ENCODE measurements at places on chromosomes 11 and 22. TPM values are rescaled to one million over a fixed set of nuclear protein-coding genes. Genes with fewer than 3 reads are reported as not detected.

- DNase-seq = no peak
Measured at GRCh38 chr11:15819679-15820286, 536.6 kb downstream of the SOX6 start.

Gene ARL2
- total RNA-seq = 95.1 TPM

Gene MAJIN
- not detected for total RNA-seq

GRCh38 chr22:50018608-50019285 lies 6.2 kb upstream of the IL17REL start:
- DNase-seq = no peak

- no peak for DNase-seq
Measured at GRCh38 chr22:16783930-16784354, 41.3 kb downstream of the XKR3 start.

DNA sequence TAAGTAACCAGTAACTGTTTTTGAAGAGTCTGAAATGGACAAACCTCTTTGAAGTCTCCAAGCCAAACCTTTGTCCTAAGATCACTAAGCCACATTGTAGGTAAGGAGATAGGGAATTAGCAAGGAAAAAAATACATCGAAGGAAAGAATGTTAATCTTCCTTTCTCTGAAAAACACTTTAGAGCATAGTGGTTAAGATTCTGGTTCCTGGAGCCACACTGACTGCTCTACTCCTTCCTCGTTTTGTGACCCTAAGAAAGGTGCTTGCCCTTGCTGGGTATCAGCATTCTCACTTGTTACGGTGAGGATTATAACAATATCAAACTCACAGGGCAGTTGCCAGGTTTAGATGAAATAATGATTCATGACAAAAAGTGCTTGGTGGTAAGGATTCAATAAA lies 104.0 kb downstream of the SIK3 start:
- DNase-seq = no peak

- no peak for DNase-seq
Measured at GRCh38 chr11:47863189-47863897, 15.2 kb upstream of the NUP160 start.

GRCh38 chr11:21323617-21324016 lies 654.2 kb downstream of the NELL1 start:
- no peak for DNase-seq

Gene PHETA2
- total RNA-seq = 14.6 TPM

GRCh38 chr11:47766509-47767227 lies 473 bp downstream of the FNBP4 start:
- DNase-seq = peak; percentile 31

DNA sequence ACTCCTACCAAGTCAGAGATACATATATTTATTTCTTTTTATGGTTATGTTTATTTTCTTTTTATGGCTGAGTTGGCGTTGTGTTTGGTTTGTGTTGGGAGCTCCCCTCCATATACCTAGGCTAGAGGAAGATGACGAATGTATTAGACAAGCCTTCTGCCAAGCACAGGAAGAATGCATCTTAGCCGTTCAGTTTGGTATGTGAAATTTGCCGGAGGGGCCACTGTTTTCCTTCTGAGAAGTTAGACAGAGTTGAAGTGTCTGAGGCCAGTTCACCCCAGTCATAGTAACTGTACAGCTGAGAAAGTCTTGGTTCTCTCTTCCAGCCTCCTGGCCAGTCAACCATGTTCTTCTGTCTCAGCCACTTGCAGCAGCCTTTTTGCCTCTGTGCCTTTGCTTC lies 29.8 kb downstream of the TEAD1 start:
- DNase-seq = no peak

GRCh38 chr22:29341849-29342127 lies 26.3 kb upstream of the RASL10A start:
- DNase-seq = no peak

GRCh38 chr11:837189-837989 lies 4.6 kb downstream of the CD151 start:
- no peak for DNase-seq

GRCh38 chr11:2804701-2805387 lies 80.7 kb downstream of the CDKN1C start:
- DNase-seq = peak; percentile 18

- DNase-seq = no peak
Measured at GRCh38 chr11:62770778-62771143, 435 bp upstream of the TAF6L start.

DNA sequence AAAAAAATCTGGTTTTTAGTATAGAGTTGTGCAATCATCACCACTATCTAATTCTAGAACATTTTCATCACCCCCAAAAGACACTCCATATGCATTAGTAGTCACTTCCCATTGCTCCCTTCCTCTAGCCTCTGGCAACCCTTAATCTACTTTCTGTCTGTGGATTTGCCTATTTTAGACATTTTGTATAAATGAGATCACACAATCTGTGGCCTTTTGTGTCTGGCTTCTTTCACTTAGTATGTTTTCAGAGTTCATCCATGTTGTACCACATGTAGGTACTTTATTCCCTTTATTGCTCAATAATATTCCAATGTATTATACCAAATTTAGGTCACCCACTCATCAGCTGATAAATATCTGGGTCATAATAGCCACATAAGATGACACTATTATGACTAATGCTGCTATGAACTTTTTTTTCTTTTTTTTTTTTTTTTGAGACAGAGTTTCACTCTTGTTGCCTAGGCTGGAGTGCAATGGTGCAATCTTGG lies 67.5 kb upstream of the SCUBE2 start:
- DNase-seq = no peak

DNA sequence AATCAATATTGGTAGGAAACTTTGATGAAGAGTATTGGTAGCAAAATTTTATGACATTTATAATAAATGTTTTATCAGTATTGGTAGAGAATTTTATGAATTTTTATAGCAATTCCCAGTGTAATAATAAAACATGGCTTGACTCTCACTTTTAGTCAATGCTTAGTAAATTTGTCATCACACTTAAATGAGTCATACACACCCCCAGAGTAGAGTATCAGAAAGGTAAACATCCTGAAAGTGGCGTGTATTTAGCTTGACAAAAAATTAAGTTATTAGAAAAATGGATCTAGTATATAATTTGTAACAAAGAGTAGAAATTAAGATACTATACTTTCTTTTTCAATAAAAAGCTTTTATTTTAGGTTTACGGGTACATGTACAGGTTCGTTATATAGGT lies 2.6 kb downstream of the MS4A3 start:
- no peak for DNase-seq

- DNase-seq = no peak
Measured at GRCh38 chr22:36961626-36962025, 48.2 kb downstream of the CSF2RB start.

DNA sequence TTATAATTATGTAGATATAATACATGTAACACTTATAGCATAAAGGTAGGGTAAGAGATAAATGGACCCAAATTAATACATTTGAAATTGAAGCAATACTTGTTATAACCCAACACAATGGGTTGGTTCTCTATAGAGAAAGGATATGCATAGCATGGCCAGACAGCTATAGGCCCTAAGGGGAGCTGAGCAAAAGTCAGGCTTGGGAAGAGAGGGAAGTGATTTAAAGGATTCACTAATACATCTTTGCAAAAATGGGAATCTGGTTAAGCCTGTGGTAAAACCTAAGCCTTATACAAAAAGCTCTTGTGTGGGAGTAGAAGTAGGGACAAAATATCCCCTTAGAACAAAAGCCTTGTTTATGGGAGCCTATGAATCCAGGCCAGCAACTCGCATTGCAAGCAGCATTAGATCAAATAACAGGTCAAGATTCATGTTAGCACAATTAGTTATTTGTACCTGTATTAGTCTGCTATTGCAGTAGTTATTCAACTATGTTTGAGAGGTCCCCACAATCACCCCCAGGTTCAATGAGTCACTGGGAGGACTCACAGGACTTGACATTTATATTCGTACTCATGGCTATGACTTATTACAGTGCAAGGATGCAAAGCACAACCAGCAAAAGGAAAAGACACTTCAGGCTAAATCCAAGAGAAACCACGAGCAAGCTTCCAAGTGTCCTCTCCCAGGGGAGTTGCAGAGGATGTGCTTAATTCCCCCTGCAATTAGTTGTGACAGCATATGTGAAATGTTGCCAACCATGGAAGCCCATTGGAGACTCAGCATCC lies 144.7 kb upstream of the LMO1 start:
- no peak for DNase-seq

Gene C1QTNF6
- 1.0 TPM for total RNA-seq

- DNase-seq = no peak
Measured at GRCh38 chr11:67054836-67055523, 1.7 kb upstream of the RHOD start.

- no peak for DNase-seq
Measured at GRCh38 chr22:27961182-27961581, 42.1 kb upstream of the PITPNB start.

GRCh38 chr11:117328375-117329010 lies 839 bp downstream of the CEP164 start:
- DNase-seq = peak; percentile 26

Gene A4GALT
- total RNA-seq = 10.8 TPM

Gene BDNF
- total RNA-seq = 0.72 TPM

- DNase-seq = no peak
Measured at GRCh38 chr22:23166841-23167616, 13.3 kb upstream of the BCR start.

DNA sequence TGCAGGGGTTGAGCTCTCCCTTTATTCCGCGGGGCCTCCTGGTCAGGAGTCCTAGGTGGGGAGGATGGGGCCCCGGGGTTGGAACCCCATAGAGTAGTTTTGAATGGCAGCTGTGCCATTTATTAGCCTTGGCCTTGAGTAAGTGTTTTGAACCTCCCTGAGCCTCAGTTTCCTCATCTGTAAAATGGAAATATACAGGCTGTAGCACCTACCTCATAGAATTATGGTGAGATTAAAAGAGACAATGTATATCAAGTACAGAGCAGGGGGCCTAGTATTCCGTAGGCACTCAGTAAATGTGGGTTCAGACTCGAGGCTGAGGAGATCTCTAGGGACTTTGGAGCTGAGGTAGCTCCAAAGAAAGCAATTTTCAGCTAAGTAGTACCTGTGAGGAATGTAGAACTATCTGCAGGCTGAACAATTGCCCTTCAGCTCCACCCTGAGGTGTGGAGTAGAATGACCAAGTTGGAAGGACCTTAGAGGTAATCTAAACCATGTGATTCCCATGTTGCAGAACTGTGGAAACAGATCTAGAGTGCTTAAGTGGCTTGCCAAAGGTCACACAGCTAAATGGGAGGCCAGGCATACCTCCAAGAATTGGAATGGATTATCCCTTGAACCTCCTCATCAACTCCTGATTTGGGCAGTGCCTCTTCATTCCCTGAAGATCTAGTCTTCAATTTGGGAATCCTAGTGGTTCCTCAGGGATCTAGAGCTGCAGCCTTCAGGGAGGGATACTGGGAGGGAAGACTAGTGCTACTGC lies 682 bp downstream of the PGAP2 start:
- no peak for DNase-seq

Gene CARD18
- total RNA-seq = not detected
